ENCODE measurements at places on chromosomes 1 and 21. TPM values are rescaled to one million over a fixed set of nuclear protein-coding genes. Genes with fewer than 3 reads are reported as not detected.

GRCh38 chr1:19287436-19288185 lies 959 bp downstream of the AKR7A3 start:
- peak; percentile 43 for DNase-seq

GRCh38 chr1:187076922-187077321 lies 248.2 kb downstream of the PLA2G4A start:
- no peak for DNase-seq

DNA sequence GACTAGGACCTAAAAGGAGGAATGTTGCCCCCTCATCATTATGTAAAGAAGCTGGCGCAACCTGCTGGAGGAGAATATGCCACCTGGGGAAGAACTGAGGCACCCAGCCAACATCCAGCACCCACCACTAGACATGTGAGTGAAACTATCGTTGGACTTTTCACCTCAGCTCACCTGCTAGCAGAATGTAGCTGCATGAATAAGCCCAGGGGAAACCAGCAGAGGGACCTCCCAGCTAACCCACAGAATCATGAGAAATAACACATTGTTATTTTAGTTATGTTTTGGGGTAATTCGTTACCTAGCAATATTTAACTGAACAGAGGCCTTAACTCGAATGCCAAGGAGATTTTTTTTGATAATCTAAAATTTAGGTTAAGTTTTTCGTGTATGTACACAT lies 542.5 kb upstream of the DAB1 start:
- no peak for DNase-seq

DNA sequence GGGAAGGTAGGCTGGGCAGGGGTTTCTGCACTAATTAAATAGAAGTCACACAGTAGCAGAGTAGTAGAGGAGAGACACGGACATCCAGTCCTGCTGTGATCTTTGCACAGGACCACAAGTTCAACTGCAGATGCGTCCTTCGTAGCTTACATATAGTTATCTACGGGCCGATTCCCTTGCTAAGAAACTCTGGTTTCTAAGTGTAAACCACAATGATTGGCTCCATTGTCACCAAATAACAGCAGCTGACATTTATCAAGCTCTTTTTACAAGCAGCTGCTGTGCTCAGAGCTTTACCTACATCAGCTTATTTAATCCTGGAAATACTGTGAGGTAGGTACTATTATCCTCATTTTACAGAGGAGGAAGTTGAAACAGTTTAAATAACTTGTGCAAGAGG lies 3.1 kb downstream of the SLC45A3 start:
- no peak for DNase-seq

GRCh38 chr1:170676628-170677027 lies 12.7 kb downstream of the PRRX1 start:
- no peak for DNase-seq

DNA sequence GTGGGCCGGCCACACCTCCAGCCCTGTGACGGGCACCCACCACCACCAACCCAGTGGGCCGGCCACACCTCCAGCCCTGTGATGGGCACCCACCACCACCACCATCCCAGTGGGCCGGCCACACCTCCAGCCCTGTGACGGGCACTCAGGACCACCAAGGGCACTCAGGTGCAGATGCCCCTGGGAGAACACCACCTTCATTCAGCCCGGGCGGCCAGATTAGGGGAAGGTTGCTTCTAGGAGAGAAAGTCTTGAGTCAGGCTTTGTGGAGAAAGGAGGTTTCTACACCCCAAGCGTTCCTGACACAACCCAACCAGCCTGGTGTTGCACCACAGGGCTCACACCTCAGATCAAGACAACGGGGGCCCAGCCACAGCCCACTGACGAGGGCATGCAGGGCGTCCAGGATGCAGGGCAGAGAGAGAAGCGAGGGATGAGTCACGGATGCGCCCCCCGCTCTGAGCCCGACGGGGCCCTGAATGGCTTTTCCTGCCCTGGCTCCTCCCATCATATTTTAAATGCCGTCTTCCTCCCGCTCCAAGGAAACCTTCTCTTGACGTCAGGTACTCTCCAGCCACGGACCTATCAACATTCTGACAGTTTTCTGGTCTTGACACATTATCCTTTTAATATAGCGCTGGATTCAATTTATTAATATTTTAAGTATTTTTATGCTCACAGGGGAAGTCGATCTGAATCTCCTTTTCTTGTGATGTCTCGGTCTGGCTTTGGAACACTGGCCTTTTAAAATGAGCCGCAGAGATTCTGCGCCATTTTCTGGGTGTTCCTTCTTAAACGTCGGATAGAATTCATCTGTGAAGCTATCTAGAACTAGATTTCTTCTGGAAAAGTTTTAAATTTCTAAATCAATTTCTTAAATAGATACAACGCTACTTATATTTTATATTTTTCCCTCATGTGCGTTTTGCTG lies 631 bp upstream of the SPATC1L start:
- DNase-seq: peak; percentile 23

DNA sequence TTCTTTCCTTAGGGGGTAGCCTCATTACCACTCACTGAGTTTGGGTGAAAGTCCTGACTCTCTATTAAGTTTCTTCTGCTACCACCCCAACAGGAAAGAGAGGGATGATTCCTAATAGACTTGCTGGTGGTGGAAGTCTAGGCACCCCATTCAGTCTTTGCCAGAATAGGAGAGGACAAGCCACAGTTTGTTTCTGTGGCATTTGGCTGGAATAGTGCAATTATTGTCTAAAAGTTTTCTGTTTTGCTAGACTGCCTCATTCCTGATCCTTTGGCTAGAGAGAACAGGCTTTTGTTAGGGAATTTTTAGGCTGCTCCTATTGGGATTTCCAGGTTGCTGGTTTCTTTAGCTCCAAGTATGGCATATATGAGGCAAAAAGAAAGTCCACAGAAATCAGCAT lies 9.9 kb upstream of the HJV start:
- DNase-seq: no peak

GRCh38 chr21:14554948-14555347 lies 8.8 kb upstream of the SAMSN1 start:
- DNase-seq: no peak

DNA sequence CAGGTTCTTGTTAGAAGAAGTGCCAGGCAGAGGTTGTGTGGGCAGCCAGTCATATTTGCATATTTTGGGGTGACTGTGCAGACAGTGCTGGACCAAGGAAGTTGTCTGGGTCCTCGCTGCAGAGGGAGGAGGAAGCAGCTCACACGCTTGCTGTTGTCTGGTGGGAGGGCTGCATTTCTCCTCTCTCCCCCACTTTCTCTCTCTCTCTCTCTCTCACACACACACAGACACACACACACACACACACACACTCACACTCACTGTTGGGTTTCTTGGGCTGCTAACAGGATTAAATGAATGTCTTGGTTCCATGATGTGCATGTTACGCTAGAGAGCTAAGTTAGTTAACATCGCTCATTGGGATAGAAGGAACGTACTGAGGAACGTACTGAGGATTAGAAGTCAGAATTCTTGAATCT lies 72.9 kb downstream of the AGPAT3 start:
- no peak for DNase-seq

DNA sequence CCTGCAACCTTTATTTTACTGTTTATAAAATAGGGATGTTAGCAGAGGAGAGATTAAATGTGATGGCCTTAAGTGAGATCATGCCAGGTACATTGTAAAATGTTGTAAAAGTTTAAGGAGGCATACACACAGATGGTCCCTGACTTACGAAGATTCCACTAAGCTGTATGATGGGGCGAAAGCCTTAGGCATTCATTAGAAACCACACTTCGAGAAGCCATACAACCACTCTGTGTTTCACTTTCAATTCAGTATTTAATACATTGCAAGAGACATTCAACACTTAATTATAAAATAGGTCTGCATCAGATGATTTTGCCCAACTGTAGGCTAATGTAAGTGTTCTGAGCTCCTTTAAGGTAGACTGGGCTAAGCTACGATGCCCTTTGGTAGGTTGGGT lies 3.7 kb downstream of the SMPDL3B start:
- no peak for DNase-seq

GRCh38 chr1:222023025-222023424 lies 281.1 kb upstream of the DUSP10 start:
- no peak for DNase-seq

GRCh38 chr21:46619846-46620245 lies 15.0 kb upstream of the S100B start:
- DNase-seq: no peak

DNA sequence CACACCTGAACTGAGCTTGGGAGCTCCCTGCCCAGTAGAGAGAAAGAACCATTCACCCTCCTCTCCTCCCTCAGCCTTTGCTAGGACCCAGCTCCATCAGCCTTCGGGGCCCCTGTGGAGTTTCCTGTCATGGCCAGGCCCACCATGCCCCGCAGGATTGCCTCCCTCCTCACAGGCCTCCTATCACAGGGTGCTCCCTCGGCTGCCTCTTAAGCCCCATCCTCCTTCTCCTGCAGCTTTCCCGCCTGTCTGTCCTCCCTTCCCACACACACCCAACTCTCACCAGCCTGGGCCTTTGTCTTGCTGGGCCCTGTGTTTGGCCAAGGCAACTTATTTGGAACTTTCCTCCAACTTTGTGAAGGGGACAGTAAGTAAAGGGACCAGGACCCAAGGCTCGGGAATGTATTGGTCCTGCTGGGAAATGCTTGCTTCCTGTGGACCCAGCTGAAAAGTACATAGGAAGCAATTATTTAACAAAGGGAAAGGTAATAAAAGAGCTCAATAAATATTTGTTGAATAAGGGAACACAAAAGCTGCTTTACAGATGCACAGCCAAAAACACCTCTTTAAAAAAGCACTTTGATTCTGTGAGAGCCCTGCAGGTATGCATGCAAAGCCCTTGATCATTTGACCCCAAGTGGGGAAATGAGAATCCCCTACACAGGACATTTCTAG lies 31.6 kb upstream of the TENT5C start:
- DNase-seq: no peak

- no peak for DNase-seq
Measured at GRCh38 chr1:199298825-199299224, 660.0 kb downstream of the PTPRC start.

Gene KCNK1
- total RNA-seq: 20.5 TPM

Gene RPL22
- total RNA-seq: 132 TPM

Gene COL11A1
- total RNA-seq: not detected

Gene CDK18
- 27.6 TPM for total RNA-seq

Gene APCS
- total RNA-seq: not detected

Gene PTGS2
- 12.9 TPM for total RNA-seq

Gene CD48
- total RNA-seq: not detected

Gene MRPL37
- total RNA-seq: 166 TPM

Gene OR2T33
- total RNA-seq: not detected

Gene FCRLB
- 1.4 TPM for total RNA-seq

Gene HHIPL2
- 1.8 TPM for total RNA-seq

Gene ELF3
- total RNA-seq: 1,050 TPM
